ENCODE measurements at places on chromosomes 1 and 21.

DNA sequence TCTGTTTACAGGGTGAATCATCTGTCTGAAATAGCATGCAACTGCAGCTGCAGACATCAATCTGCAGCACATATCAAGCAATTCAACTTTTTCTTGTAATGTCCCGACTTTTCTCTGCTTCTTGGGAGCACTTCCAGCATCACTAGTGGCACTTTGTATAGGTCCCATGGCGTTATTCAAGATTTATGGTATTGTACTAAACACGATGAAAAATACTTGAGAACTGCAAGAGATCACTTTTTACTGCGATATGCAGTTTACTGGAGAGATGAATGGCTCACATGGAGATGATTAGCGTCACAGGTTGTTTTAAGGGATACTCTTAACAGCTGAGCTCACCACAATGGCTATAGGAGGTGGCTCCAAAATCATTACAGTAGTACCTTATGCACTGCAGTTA lies 7.2 kb upstream of the SCMH1 start:
- no peak for DNase-seq

DNA sequence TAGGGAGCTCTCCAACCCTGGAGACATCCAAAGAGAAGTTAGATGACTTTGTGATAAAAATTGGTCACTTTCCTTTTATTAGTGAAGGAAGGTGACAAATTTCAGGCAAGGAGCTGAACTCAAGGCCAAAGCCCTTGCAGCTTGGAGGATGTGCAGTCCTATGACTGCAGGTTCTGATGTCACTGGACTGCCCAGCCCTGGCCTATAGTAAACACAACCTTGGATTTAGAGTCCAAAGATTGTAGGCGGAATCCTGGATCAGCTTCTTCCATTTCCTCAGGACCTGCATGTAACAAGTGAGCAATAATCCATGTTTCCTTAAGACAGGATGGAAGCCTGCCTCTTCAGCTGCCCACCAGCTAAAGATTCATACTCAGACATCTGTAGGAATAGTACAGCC lies 169.3 kb upstream of the ZC3H12A start:
- DNase-seq, result no peak

DNA sequence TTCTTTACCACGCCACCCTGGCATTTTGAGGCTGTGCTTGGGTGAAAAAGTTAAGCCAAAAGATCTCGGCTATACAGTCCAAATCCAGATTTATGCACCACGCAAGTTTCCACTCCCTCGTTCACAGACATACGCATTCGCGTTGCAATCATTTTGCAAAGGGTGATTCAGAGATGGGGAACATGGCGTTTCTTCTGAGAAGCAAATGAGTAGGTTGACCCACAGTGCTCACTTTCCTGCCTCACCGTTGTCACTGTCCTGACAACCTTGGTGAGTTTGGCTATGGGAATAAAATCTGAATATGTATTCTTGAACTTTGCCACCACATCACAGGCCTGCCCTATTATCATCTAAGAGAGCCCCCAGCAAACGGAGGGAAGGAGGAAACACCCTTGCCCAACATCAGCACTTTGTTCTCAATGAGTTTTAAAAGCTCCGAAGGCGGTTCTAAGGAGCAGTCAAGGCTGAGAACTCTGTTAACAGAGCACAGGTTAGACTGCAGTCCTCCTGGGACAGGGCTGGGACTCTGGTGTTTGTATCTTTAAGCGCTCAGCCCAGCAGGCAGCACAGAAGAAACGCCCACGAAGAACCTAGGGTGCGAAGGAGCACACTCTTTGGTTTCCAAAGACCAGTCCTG lies 86.4 kb downstream of the RUNX1 start:
- no peak for DNase-seq

DNA sequence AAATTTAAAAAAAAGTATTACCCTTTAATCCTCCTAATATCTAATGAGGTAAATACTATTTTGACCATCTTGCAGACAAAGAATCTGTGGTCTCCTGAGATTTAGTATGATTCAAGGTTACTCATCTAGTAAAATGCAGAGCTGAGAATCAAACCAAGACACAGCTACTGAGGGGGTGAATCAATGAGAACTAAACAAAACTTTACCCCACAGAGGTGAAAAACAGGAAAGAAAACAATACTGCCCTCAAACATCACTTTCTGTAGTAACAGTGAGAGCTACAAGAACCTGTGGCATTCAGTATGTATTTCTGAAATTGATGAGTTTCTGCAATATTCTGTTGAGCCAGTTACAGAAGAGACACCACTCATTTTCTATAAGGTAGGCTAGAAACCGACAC lies 85.1 kb downstream of the JAK1 start:
- no peak for DNase-seq

- DNase-seq, result peak; percentile 17
Observed at GRCh38 chr1:93399781-93400180, 48.1 kb upstream of the FNBP1L start.

DNA sequence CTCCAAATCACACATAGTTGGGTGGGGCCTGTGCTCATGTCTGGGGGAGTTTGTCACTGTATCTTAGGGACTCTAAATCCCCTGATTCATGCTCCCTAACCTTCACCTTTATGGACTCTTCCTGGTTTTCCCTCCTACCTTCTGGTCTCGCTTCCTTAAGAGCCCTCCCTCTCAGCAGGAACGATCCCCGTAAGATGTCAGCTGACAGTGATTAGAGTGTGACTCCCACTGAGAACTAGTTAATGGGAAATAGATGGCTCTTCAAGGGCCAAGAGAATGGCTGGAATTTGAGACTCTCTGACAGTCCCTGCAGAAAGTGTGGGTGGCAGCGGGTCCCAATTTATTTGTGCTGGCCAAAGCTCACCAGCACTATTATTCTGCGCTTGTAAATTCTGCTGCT lies 22.0 kb downstream of the LYPD8 start:
- DNase-seq, result no peak

DNA sequence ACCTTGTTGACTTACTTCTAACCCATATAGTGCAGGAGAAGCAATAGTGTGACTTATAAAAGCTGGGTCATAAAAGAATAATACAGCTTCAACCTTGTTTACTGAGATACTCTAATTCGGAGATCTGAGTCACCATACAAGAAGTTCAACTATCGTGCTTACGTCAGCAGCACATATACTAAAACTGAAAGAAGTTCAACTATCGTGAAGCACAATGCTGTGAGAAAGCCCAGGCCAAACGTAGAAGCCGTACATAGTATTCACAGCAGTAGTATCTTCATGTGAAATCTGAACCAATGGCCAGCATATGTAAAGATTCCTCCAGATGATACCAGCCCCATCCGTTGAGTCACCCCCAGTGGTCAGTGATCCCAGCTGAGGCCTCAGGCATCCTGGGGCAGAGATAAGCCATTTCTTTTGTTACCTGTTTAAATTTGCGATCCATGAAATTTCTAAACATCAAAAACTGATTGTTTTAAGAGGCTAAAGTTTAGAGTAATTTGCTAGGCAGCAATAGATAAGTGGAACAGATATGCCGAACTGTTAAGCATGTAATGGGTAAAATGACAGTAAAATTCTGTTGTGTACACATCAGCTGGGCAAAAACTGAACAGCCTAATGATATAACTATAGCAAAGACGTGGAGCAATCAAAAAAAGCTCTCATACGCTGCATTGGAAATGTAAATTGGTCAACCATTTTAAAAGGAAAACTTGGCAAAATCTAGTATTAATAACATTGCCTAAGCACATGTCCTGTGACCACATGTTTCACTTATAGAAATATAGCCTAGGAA lies 53.9 kb upstream of the SAMD13 start:
- no peak for DNase-seq

GRCh38 chr21:25485914-25486313 lies 121.4 kb downstream of the MRPL39 start:
- no peak for DNase-seq

DNA sequence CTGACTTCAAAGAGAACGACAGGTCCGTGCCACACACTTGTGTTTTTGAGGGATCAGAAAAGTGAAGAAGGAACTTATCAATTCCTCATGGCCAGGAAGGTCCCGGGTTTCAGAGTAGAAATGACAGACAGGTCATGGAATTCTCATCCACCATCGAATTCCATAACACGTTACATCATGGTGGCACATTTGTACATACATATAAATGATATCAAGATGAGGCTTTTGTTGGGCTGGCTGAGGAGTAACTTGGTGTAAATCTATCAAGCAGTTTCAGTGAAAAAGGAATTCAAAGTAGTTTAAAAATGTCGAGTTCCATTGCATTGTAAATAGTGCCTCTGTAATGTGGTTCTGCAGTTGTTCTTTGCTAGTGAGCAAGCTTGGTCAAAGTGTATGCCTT lies 22.9 kb upstream of the GNPAT start:
- DNase-seq, result no peak

- DNase-seq, result peak; percentile 19
Observed at GRCh38 chr1:118992868-118993699, 4.9 kb upstream of the TBX15 start.

DNA sequence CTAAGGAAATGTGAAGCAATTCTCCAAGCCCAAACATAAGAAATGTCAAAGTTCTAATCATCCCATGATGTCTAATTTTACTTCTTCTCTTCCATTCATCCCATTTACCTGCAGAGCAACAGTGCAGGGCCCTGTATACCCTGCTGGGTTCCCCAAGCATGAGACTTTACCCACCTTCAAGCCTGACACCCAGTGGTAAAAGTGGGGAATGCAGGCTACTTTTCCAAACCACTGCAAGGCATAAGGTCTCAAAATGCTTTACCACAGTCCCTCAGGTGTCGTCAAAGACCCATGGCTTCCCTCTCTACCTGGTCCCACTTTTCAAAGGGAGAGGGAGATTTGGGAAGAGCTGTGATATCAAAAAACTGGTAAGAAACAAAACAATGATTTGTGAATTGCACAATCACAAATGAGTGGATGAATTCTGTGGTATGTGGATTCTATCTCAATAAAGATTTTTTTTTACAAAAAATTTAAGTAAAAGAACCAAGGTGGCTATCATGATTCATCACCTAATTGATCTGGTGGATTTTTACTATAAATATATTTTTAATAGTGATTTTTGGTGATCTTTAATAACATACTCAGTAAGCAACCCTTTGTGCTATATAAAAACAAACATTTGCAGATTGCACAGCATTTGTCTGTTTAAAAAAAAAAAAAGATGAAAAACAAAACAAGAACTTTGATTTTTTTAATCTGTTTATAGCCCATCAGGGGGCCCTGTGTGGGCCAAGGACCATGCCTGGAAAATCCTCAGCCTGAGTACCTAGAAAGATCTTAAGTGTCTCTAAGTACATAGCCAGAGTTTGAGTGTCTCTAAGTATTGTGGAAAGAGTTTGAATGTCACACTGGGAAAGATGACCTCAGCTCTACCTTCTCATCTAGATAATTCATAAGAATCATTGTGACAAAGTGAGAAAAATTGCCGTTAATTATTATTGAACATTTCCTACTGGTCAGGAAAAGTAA lies 73.1 kb upstream of the GJB5 start:
- peak; percentile 83 for DNase-seq

GRCh38 chr1:42747125-42747524 lies 7.1 kb upstream of the CLDN19 start:
- DNase-seq, result peak; percentile 73

- DNase-seq, result no peak
Observed at GRCh38 chr1:78547081-78547480, 56.3 kb downstream of the PTGFR start.

GRCh38 chr1:207850621-207851407 lies 60.1 kb downstream of the CD34 start:
- DNase-seq, result no peak

DNA sequence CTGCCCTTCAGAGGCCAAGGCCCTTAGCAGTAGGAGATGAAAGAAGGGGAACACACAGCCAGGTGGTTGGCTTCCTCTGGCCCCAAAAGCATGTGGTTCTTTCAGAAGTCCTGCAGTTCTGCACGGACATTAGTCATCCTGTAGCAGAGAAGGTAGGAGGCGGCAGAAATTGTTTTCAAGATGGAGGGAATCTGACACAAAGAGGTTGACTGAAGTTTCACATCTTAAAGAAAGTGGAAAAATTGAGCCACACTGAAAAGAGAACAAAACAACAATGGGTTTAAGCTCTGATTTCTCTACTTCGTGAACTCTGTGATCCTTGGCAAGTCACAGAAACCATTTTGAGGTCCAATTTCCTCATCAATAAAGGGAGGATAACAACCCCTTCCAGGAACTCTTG lies 125.3 kb upstream of the DNAH14 start:
- no peak for DNase-seq

DNA sequence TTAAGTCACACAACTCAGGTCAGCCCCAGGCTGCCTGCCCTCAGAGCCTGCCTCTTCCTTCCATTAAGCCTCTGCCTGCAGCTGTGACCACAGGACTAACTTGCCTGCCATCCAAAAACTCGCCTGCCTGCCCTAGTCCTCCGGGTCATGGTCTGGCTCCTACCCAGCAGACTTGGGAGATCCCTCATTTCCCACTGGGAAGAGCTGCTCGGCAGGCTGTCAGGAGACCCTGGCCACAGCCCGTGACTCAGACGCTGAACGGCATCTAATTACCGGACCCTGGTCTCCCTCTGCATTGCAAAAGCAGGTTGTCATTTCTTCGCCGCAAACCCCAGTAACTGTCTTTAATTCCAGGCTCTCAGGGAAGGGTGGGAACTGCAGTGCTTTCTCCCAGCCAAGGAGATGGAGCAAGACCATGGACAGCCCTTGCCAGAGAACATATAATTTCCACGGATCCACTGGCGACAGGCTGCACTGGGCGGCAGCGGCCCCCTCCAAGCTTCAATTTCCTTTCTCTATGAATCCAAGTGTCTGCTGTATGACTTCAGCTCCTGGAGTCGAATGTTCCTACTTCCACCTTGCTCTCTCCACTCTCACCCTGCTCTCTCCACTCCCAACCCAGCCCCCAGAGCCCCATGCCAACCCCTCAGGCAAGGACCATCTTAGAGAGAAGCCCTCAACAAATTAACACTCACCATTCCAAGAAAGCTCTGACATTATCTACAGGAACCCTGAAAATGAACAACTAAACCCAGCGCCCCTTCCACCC lies 20.4 kb downstream of the OLFML2B start:
- no peak for DNase-seq

DNA sequence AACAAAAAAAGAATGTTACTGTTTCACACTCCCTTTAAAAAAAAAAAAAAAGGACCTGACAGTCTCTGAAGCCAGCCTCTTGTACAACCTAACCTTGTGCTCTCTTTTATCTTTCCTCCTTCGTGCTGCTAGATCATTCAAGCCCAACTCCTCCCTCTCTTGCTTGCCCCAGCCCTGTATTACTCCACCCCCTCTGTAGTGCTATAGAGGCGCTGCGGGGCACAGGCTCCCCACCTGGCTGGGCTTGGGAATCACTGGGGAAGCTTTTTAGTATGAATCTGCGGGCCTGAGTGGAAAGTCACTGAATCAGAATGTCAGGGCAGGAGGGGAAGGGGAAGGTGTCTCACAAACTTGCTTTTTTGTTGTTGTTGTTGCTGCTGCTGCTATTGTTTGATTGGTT lies 383.7 kb upstream of the CAMK1G start:
- peak; percentile 70 for DNase-seq

DNA sequence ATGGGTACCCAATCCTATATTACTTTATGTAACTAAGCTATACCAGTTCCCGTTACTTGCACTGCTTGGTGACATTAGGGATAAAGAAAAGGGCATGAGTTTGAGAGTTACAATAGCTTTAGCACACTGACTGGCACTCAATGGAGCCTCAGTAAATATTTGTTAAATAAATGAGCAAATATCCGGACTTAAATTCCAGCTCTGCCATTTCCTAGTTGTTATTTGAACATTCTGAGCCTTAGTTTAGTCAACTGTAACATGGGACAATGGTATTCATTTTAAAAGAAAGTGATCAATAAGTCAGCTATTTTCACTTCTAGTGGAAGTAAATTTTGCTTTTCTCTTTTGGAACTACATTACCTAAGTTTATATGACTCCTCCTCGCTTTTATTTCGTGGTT lies 198.7 kb downstream of the ZC3H11B start:
- DNase-seq, result no peak

Measured in iPS-NIHi11 (cell line).